ENCODE measurements at places on chromosomes 16 and 17. TPM values are rescaled to one million over a fixed set of nuclear protein-coding genes. Genes with fewer than 3 reads are reported as not detected.

Gene HYDIN
- total RNA-seq = 3.2 TPM

Gene SOX9
- total RNA-seq = 6.5 TPM

Gene NKD1
- under 0.01 TPM for total RNA-seq

Gene CMTM2
- total RNA-seq = not detected

Gene NTN1
- total RNA-seq = 0.29 TPM

Gene ZDHHC1
- total RNA-seq = 9.0 TPM

Gene FBXO39
- total RNA-seq = 0.59 TPM

Gene DECR2
- total RNA-seq = 18.1 TPM

Gene SP2
- 2.4 TPM for total RNA-seq

Gene APOBR
- total RNA-seq = under 0.01 TPM

Gene MAPK7
- total RNA-seq = 11.5 TPM

Gene CD7
- total RNA-seq = not detected

Gene PSMC3IP
- 1.8 TPM for total RNA-seq

Gene ITGAD
- total RNA-seq = not detected

Gene CEP112
- total RNA-seq = 10.6 TPM

Gene TEKT5
- 0.29 TPM for total RNA-seq

Gene SMPD3
- total RNA-seq = 0.72 TPM

Gene HSD17B2
- not detected for total RNA-seq

Gene ADAMTS18
- not detected for total RNA-seq

Gene TMEM219
- 74.3 TPM for total RNA-seq

All from osteoblast (primary cell).